ENCODE measurements at places on chromosomes 7 and 10. TPM values are rescaled to one million over a fixed set of nuclear protein-coding genes. Genes with fewer than 3 reads are reported as not detected.

The ZNF239 gene
- total RNA-seq: 1.8 TPM

- DNase-seq: no peak
Measured at GRCh38 chr10:63917363-63917762, 396.2 kb downstream of the REEP3 start.

- DNase-seq: no peak
Measured at GRCh38 chr7:95394370-95394769, 1.8 kb downstream of the PON3 start.

DNA sequence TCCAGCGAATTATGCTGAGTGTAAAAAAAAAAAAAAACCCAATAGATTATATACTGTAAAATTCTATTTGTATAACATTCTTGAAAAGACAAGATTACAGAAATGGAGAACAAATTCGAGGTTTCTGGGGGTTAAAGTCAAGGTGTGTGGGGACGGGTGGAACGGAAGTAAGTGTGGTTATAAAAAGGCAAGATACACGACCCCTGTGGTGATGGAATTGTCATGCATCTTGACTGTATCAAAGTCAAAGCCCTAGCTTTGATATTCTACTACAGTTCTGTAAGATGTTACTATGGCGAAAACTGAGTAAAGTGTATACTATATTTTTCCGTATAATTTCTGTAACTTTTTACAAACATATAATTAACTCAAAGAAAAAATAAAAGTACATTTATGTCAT is 718.2 kb upstream of the PCDH15 start:
- no peak for DNase-seq

- no peak for DNase-seq
Measured at GRCh38 chr10:43957267-43958070, 308.8 kb upstream of the ZNF32 start.

- DNase-seq: no peak
Measured at GRCh38 chr10:121511943-121512342, 86.3 kb downstream of the FGFR2 start.

DNA sequence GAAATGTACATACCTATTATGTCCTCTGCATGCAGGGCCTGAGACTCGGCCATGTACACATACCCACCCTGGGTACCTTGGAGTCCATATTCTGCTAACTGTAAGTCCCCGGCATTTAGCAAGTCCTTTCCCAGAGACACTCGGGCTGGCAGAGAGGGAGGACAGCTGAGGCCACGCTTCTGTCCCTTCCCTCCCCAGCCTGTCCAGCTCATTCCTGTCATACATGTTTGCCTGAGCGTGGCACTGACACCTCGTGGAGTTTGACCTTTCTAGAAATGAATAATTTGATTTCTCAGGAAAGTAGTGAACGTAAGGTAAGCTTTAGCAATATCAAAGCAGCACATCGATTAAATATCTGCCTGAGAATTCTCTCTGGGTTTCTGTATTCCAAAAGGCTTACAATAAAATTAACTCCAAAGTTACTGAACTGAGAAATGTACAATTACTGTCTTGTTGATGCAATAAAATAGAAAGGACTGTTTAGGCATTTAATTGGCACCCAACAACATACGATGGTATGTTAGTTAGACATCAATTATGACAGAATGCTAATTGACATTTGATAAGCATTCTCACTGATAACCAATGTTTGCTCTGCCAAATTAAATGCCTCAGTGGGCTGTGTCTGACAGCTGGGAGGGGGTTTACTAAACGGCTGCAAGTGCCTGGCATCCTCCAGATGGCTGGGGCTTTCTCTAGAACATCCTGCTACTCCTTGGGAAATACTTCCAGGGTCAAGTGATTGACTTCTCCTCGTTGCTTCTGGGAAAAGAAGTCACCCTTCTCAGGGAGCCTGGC is 221.2 kb downstream of the CCSER2 start:
- no peak for DNase-seq

Measured in fibroblast of the aortic adventitia (primary cell).